Naive thymus-derived CD4-positive, alpha-beta T cell (primary cell): ENCODE measurements at places on chromosomes 2 and 18.

DNA sequence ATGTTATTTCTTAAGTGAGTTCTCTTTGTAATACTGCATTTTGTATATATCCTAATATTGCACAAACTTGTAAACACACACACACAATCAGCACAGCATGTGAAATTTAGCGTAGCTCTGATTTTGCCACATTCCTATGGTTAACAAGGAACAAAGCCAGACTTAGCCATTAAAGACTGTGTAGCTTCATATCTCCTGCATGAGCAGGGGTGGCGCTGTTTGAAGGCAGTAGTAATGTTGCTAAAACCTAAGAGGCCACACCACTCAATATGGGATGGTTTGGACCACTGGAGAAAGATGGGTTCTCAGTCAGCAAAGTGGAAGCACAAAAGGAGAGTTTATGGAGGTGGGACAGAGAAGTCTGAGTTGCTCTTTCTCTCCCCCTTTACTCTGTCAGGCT, 61.1 kb upstream of the RND3 start:
- H3K36me3 ChIP-seq: no peaks in the 10 kb centered on the region
- no peak overlapping the region for H3K4me3 ChIP-seq
- H3K4me1 ChIP-seq: no peaks in the 10 kb centered on the region
- DNase-seq: no peak
- H3K27me3 ChIP-seq: no peaks in the 10 kb centered on the region

GRCh38 chr2:27074738-27075565, 3.5 kb upstream of the EMILIN1 start:
- peak; percentile 48 for DNase-seq
- H3K4me3 ChIP-seq: no peak overlapping the region
- H3K36me3 ChIP-seq: no peaks in the 10 kb centered on the region
- H3K27ac ChIP-seq: peak overlapping the region; percentile 44

DNA sequence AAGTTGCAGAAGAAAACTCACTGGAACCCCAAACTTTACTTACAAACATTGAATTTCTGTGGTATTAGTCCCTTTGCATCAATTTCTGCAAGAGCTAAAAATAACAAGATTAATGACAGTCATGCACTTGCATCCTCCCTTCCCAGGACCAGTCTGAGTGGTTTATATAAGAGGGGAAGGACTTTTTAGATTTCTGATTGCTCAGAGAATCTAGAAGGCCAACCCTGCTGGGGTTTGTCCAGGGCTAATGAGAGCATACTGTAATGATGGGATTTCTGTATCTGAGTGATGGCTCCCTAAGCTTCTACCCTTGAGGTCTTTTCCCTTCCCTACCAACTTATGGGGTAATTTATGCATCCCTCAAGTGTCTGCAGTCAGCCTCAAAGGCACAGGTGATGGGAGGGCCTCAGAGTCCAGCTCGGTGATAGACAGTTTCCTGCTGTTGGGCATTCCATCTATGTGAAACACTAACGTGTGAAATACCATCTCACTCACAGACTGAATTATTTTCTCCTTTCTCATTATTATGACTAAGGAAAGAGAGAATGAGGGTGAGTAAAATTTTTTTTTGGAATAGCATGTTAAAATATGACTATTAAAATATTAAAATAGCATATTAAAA, 556.3 kb downstream of the RIT2 start:
- H3K4me3 ChIP-seq: no peak overlapping the region
- H3K27ac ChIP-seq: no peak overlapping the region
- H3K4me1 ChIP-seq: no peaks in the 10 kb centered on the region
- no peaks in the 10 kb centered on the region for H3K36me3 ChIP-seq
- DNase-seq: no peak

DNA sequence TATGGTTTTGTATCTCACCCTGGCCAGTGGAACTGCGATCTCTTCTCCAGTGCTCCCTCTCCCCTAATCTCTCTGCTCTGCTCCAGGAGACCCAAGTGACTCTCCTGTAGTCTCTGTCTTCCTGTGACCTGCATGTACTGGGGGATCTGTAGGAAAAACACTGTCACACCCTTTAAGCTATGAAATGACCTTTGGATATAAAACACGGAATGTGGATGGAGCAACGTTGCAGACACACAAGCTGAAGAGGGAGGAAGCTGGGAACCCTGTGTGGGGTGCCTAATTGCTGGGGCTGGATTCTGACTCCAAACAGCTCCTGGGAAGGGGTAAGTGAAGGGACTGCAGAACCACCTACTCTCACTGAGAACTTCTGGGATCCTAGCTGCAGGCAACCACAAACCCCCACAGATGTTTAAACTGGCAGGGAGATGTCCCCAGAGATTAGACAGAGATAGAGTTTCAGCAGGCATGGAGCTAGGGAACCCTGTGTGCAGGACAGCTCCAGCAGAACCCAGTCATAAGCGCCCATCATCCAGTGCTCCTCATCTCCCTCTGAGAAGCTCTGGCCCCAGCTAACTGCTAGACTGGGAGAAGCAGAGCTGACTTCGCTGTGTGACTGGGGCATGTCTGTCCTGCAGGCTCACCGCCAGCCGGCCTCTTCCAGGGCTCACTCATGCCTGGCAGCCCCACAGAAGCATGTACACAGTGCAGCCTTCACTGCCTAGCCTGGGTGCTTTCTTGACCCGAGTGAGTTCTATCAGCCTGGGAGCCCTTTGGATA, 482.7 kb upstream of the SETBP1 start:
- no peak overlapping the region for H3K27ac ChIP-seq
- DNase-seq: no peak
- H3K4me1 ChIP-seq: no peaks in the 10 kb centered on the region
- no peaks in the 10 kb centered on the region for H3K36me3 ChIP-seq

DNA sequence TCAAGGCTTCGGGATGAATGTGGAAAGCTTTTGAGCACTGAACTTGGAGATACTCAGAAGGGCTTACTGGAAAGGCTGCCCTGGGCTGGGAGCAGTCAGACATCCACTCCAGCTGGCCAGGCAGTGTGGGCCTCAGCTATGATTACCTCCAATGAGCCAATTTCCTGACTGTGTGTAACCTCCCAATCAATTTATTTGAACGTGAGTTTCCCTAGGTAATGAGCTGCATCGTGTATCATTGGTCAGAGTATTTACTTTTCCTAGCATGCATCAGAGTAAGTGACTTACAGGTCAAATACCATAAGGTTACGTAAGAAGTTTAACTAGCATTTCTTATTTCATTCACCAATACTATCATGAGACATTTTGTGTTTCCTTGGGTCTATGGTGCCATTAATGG, 11.0 kb upstream of the CTAGE1 start:
- DNase-seq: no peak
- H3K4me3 ChIP-seq: no peak overlapping the region
- no peaks in the 10 kb centered on the region for H3K36me3 ChIP-seq
- no peaks in the 10 kb centered on the region for H3K4me1 ChIP-seq
- no peak overlapping the region for H3K27ac ChIP-seq

DNA sequence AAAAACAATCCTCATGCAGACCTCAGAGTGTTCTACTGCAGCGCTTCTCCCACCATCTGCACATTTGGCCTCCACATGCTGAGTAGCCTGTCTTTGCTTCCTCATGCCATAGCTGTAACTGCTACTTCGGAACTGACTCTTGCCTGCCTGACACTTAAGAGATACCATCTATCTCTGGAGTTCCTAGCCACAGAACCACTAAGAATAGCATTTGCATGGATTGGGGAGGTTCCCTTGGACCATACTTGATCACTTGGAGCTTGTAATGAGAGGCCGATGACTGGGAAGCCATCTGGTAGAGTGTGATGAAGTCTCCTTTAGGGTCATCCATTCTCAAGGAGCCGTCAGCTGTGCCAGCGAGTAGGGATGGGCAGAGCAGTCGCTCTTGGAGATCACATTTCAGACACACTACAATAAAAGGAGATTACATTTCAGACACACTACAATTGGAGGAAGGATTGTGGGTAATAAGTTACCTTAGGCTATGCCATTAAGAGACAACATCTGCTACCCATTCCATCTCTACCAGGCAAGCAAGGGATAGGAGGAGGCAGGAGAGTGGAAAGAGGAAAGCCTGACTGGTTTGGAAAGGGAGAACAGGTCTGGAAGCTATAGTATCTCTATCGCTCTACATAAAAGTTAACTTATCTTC, 21.8 kb downstream of the DOK1 start:
- H3K27ac ChIP-seq: no peak overlapping the region
- no peaks in the 10 kb centered on the region for H3K27me3 ChIP-seq
- no peaks in the 10 kb centered on the region for H3K36me3 ChIP-seq
- DNase-seq: no peak
- no peak overlapping the region for H3K4me3 ChIP-seq

- H3K4me1 ChIP-seq: peaks cover 14% of the 10 kb centered on the region
- H3K27ac ChIP-seq: no peak overlapping the region
- H3K4me3 ChIP-seq: no peak overlapping the region
- DNase-seq: no peak
- no peaks in the 10 kb centered on the region for H3K36me3 ChIP-seq
These were observed 2.1 kb upstream of the TMEM131 start for GRCh38 chr2:97997784-97998392.

DNA sequence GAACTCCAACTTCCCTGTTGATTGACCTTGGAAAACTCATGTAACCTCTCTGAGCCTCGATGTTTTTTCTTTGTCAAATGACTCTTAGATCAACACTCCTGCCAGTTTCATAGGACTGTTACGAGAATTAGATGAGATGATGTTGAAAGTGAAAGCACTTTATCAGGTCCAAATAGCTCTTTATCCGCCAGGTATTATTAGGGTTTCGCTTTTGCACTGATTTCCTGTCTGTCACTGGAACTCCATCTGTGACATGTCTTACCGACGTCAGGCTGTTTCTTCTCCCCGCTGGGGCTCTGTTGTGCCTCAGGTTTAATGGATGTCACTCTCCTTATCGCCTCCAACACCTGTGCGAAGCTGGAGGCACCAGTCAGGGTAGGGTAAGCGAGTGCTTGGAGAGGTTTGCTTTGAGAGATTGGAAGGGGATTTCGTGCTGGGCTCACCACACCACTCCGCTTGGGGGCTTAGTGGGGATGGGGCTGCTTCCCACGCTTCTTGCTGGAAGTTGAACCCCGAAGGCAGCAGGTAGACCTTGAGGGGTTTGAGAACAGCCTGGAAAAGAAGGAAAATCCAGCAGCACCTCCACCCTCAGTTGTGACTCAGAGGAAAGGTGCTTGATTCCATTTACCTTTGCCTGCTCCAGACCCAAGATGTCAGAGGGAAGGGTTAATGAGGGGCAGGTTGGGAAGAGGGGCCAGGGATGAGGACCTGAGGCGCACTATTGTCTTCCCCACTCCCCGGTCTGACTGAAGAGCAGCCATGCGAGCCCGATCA, 4.3 kb downstream of the GAD1 start:
- H3K4me1 ChIP-seq: peaks cover 53% of the 10 kb centered on the region
- peaks cover 37% of the 10 kb centered on the region for H3K27me3 ChIP-seq
- no peaks in the 10 kb centered on the region for H3K36me3 ChIP-seq
- H3K4me3 ChIP-seq: peak overlapping the region; percentile 57

- no peak overlapping the region for H3K27ac ChIP-seq
- no peaks in the 10 kb centered on the region for H3K4me1 ChIP-seq
- no peak overlapping the region for H3K4me3 ChIP-seq
- no peaks in the 10 kb centered on the region for H3K27me3 ChIP-seq
- DNase-seq: no peak
These were observed 126.3 kb downstream of the SCG2 start for GRCh38 chr2:223475901-223476300.

DNA sequence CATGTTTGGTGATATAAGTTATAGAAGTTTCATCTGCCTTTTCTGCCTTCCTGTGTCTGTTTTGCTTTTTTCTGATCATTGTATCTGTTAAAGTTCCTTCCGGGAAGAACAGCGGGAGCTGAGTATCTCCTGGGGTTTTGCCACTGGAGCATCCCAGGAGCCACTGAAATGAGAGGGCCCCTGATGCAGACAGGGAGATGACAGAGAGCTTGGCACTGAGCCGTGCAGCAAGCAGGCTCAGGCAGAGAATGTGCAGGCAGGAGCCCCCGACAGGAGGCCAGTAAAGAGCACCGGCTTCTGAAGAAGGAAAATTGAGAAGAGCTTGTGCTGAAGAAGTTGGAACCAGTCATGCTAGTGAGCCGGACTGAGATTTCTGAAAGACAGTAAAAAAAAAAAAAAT, 137.8 kb downstream of the TDRD15 start:
- H3K27ac ChIP-seq: no peak overlapping the region
- DNase-seq: no peak
- no peaks in the 10 kb centered on the region for H3K36me3 ChIP-seq
- H3K4me1 ChIP-seq: no peaks in the 10 kb centered on the region
- no peak overlapping the region for H3K4me3 ChIP-seq
- no peaks in the 10 kb centered on the region for H3K27me3 ChIP-seq

GRCh38 chr2:168182550-168183249, 64.7 kb downstream of the STK39 start:
- no peaks in the 10 kb centered on the region for H3K27me3 ChIP-seq
- no peak for DNase-seq
- no peak overlapping the region for H3K27ac ChIP-seq
- H3K4me1 ChIP-seq: peaks cover 11% of the 10 kb centered on the region

DNA sequence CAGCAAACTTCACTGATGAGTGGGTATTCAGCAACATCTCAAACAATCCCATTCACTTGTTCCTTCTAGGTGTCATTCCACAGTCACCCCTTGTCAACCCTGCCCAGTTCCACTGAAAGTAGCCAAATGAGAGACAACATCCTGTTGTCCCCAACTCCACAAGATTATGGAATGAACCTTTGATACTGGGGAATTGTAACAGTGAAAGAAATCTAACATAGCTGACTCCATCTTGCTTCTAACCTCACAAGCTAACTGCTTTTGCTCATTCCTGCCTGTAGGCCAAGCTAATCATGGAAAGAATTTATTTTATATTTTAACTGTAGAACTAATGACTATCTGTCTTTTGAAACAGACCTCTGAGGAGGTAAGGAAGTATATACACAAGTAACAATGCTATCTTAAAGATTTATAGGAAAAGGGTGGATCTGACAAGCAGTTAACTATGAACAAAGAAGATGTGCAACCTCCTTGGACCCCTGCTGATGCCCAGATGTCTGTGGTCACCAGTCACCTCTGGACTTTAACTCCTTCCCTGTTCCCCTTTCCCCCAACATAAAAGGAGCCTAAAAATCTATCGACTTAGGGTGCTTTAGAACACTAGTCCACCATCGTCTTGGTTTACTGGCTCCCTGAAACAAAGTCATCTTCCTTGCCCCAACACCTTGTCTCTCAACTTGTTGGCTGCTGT, 6.9 kb upstream of the ANXA4 start:
- no peak overlapping the region for H3K27ac ChIP-seq
- no peak overlapping the region for H3K4me3 ChIP-seq
- no peaks in the 10 kb centered on the region for H3K27me3 ChIP-seq
- H3K4me1 ChIP-seq: no peaks in the 10 kb centered on the region
- no peaks in the 10 kb centered on the region for H3K36me3 ChIP-seq
- DNase-seq: no peak

GRCh38 chr2:101341901-101342624, 33.6 kb upstream of the RNF149 start:
- H3K27me3 ChIP-seq: no peaks in the 10 kb centered on the region
- no peaks in the 10 kb centered on the region for H3K36me3 ChIP-seq
- H3K27ac ChIP-seq: no peak overlapping the region
- no peak overlapping the region for H3K4me3 ChIP-seq
- peaks cover 21% of the 10 kb centered on the region for H3K4me1 ChIP-seq

GRCh38 chr2:102321941-102322719, 10.8 kb downstream of the IL1RL1 start:
- H3K36me3 ChIP-seq: no peaks in the 10 kb centered on the region
- H3K27ac ChIP-seq: no peak overlapping the region
- H3K4me1 ChIP-seq: no peaks in the 10 kb centered on the region

GRCh38 chr2:79831961-79832360, 319.1 kb downstream of the CTNNA2 start:
- DNase-seq: no peak
- H3K27ac ChIP-seq: no peak overlapping the region
- H3K4me3 ChIP-seq: no peak overlapping the region
- no peaks in the 10 kb centered on the region for H3K4me1 ChIP-seq

GRCh38 chr18:525036-525797, 24.7 kb upstream of the COLEC12 start:
- H3K4me1 ChIP-seq: no peaks in the 10 kb centered on the region
- H3K27me3 ChIP-seq: no peaks in the 10 kb centered on the region
- no peak for DNase-seq
- H3K36me3 ChIP-seq: no peaks in the 10 kb centered on the region
- H3K4me3 ChIP-seq: no peak overlapping the region
